ENCODE measurements at places on chromosomes 5 and 9.

DNA sequence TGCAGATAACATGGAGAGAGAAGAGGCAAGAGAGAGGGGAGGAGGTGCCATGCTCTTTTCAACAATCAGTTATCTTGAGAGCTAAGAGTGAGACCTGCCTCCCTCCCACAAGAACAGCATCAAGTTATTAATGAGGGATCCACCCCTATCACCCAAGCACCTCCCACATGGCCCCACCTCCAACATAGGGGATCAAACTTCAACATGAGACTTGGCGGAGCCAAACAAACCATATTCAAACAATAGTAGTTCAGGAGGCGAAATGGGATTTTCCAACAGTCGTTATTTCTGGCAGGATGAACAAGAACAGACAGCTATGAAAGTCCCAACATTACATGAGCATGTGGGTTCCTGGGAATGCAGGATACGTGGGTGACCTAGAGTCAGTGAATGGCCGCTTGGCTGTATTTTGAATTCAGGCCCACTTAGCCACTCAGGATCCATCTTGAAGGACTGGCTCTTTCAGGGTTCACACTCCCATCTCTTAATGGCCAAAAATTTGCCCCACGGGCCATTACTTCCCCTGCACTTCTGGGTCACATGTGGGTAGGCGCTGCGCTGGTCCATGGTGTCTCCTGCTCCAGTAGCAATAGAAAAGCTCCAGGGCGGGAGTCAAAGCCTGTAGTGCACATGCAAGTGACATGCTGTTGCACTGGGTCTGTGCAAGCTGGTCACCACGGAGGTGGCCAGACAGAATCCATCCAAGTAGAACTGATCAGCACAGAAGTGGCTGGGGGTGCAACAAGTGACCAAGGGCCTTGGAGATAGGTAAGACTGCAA lies 7.1 kb upstream of the FAF2 start:
- DNase-seq, result no peak

GRCh38 chr5:141430332-141431113 lies at the start of gene PCDHGA12:
TSS of gene PCDHGA12 (plus strand) at chr5:141430507. CDS start at chr5:141430760, 253 bp downstream.
- no peak for DNase-seq

DNA sequence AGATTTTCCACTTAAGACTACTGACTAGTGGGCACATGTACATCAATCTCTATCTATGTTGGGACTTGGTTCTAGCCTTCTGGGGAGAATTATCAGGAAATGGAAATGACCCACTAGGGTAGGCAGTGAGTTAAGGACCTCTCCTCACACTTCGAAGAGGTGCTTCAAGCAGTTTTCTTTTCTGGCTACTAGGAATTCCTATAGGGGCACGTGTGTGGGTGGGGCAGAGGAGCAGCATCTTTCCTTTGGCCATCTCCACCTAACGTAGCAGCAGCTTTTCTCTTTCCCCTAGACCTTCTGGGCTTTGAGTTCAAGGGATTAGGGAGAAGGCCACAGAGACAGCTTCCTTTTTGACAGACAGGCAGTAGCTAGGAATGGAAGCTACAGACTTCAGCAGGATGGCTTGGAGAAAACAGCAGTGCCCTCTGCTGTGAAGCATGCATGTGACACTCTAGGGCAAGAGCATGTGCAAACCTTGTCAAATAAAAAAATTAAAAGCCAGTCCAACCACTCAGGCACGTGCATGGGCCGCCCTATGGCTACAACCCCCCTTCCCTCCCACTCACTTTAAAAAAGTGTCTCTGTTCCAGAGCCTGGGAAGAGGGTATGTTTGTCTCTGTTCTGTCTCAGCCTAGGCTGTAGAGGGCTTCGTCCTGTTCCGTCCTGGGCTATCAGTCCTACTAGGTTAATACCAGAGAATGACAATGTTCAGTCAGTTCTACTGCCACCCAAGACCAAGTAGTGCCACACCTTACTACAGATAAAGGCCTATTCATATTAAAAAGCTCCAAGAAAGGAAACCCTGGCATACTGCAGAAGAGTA lies 8.7 kb upstream of the GFRA3 start:
- DNase-seq, result peak; percentile 20

DNA sequence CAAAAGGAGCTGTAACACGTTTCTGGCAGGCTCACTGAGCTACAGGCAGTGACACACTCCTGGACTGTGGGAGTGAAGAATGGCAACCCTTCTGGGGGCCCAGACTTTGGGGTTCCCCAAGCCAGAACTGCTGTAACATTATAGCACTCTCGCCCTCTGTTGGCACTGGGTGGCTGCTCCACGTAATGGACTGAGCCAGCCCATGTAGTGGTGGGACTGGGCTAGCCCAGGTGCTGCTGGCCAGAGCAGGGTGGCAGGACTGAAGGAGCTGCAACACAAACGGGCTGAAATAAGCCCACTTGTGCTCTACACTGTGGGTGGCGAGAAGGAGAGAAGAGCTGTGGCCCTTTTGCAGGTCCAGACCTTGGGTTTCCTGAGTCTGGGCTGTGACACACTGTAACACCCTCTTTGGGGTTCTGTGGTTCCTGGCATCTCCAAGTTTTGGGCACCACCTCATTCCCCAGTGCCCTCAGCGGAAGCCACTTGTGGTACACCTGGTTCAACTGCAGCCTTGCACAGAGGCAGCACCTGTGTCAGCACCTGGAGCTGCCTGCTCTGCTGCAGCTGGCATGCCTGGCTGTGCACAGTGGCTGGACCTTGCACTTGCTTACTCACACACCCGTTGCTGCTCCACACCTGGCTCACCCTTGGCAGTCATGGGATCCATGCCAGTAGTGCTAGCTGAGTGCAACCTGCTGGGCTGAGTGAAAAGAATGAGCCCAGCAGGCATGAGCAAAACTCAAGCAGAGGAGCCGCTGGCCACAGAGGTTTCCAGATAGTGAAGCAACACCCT lies 95.0 kb upstream of the PRR16 start:
- no peak for DNase-seq

GRCh38 chr5:133398646-133399101 lies 213.7 kb downstream of the FSTL4 start:
- DNase-seq, result no peak
